ENCODE measurements at places on chromosomes 1 and 21.
A peak's percentile ranks its signal among the peaks of the same experiment; 100 is the strongest.

DNA sequence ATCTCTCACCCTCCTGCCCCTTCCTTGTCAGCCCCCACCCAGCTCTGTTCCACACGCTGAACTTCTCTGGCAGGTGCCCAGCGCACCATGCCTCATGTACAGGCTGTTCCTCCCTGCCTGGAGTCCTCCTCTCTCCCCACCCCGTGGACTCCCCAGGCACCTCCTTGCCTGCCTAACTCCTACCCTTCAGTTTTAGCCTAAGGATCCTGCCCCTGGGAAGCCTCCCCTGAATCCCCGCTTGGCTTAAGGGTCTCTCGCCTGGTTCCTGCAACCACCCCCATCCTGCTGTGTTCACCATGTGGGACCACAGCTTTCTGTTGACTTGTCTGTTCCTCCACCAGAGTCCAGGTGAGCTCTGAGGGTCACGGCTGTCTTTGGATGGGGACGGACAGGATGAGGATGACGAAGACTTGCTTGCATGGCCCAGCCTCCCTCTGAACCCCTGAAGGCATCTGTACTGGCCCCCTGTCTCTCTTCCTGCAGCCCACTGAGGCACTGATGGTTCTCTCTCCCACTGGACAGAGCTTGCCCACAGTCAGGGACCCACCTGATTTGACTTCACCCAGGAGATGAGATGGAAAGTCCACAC, 153.2 kb upstream of the C1orf174 start:
- DNase-seq: no peak

- DNase-seq: no peak
These were observed 106.0 kb upstream of the FAM78B start for GRCh38 chr1:166272851-166273250.

DNA sequence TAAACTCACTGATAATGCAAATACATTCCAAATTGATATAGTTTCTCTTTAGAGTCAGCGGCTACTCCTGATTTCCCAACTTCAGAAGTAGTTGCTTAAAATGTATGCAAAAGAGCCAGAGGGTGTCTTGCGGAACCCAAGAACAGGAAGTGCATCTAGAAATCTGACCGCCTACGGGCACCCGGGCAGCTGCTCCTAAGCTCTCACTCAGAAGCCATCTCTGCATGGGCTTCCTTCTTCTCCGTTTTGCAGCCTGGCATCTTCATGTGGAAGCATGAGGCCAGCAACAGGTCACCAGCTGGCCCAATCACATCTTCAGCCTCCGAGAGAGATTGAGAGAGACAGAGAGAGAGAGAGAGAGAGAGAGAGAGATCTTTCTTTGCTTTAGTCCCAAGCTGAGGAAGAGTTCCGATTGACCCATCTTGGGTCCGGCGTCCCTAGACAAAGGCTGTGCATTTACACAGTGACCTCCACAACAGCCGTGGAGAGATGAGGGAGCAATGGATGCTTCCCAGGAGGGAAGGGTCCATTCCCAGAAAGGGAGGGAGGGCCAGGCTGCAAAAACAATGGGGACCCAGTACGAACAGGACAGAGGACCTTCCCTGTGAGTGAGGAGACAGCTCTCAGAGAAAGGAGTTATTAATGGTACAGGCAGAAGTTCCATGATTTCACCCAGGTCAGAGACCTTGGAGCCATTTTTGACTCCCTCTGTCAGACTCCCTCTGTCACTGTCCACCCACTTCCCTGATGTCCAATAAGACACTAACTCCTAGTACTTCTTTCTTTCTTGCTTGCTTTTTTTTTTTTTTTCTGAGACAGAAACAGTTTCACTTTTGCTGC, 28.2 kb upstream of the SLC30A1 start:
- no peak for DNase-seq

DNA sequence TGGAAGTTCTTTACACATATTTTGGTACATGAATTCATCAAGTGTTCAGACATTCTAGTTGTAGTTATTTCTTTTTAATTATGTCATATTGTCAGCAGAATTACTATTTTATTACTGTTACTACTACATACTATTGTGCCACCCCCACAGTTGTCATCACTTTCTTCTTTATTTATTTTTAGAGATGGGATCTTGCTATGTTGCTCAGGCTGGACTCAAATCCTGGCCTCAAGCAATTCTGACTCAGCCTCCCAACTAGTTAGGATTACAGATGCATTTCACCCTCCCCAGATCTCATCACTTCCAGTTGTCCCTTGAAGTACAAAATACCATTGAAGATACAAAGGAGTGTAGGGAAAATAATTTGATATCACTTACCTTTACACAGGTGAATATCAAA, 258.0 kb downstream of the KCTD3 start:
- DNase-seq: no peak

- DNase-seq: no peak
These were observed 7.0 kb upstream of the PLEKHA6 start for GRCh38 chr1:204366759-204367158.

DNA sequence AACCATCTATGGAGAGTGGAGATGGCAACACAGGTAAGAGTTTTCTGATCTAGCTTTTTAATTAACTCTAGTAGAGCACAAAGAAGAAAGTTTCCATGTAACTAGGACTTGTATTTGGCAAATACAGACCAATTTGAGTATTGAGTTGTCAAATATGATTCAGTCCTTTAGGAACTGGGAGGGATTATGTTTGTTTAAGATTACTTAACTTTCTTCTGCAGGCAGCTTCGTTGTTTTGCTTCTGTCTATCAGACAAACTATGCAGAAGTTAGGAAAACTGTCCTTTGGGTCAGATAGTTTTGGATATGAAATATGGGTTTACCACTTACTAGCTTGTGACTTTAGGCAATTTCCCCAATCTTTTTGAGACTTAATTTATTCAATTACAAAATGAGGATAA, 111.8 kb downstream of the POU2F1 start:
- DNase-seq: no peak

DNA sequence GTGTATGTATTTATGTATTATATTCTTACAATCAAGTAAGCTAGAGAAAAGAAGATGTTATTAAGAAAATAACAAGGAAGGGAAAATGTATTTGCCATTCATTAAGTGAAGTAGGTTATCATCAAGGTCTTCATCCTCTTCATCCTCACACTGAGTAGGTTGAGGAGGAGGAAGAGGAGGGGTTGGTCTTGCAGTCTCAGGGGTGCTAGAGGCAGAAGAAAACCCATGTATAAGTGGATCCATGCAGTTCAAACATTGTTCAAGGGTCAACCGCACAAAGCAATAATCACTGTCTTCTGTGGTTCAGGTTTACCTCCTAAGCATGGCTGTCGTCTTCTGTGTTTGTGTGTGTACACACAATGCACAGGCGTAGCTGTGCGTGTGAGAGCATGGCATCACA, 16.9 kb downstream of the URB2 start:
- no peak for DNase-seq

DNA sequence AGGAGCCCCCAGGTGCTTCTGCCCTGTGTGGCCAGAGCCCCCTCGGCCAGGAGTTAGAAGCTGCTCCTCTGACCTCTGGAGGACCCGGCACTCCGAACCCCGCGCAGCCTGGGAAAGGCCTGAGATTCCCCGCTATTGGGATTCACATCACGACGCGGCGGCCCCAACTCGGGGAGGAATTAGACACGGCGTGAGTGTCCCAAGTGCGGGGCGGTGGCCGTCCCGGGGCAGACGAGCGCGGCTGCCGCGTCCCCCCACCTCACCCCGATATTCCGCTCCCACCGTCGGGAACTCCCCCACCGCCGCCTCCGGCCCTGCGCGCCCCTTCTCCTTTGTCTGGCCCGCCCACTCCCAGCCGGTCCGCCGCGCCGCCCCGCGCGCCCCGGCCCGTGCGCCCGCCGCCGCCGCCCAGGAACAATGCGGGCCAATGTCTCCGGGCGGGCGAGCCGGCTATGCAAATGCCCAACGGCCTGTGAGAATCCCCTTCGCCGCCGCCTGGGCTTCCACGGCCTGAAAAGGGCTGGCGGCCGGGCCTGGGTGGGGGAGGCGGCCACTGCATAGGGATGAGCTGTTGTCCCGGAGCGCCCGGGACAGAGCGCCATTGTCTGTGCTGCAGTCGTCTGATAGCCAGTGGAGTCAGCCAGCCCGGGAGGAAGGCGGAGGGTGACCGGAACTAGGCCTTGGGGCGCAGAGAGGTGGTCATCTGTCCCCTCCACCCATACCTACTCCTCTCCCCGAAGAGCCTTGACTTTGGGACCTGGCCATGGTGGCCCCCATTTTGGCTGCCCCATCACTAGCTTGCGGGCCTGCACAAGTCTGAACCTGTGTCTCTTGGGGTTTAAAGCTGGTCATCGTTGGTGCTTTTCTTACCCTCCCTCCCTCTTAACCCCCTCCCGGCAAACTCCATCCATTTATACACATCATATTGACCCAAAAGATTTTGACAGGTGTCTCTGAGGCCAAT, 19.4 kb downstream of the RHBG start:
- DNase-seq: no peak

GRCh38 chr1:4674117-4674516, 19.7 kb downstream of the AJAP1 start:
- no peak for DNase-seq

GRCh38 chr21:37767984-37768383, 148.3 kb downstream of the KCNJ6 start:
- no peak for DNase-seq

DNA sequence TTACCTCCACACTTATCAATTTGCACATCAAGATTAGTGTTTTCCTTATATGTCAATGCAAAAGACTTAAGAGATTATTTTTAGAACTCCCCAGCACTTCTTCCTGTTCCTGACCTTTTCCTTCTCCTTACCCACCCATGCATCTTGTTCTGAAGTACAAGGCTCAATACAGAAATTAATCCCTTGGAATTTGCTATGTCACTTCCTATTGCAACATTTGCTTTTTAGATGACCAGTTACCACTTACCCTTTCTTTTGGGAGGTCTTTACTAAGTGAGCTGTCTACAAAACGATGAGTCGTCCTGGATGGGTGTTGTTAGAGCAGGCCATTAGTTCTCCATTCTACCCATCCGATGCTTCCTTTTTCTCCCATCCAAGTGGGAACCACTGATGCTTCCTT, 221.2 kb downstream of the FMN2 start:
- peak; percentile 36 for DNase-seq

DNA sequence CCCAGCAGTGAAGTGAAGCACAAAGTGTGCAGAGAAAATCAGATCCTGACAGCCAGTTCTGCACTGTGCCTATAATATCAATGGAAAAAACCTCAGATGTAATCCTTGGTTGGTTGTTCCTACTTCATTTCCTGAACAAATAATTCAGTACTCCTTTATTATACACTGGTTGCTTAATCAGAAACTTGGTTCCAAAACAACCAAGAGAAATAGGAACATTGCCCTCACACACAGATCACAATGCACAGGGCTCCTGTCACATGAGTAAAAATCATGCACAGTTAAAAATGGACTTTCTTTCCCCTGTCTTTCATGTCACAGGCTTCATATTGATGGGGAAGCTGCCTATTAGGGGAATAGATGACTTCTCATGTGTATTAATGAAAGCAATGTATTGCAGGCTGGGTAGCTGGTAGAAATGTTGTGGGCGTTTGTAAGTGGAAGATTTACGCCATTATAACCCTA, 9.7 kb downstream of the DNASE2B start:
- DNase-seq: no peak

DNA sequence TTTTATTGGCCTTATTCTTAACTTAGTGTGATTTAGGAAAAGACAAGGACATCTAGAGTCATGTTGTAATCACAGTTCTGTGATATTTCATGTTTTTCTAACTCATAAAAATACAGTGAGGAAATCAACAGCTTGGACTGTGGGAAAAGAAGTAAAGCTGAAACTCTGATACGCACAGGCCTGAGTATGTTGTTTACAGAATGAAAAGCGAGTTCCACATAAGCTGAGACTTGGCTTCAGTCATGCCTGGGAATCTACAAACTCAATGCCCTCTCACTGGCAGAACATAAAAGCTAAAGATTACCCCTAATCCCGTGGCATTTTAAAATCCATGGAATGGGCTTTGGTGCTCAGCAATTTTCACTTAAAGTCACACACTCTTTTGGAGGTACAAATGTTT, 23.6 kb upstream of the ATP5PO start:
- no peak for DNase-seq

GRCh38 chr1:10901091-10901890, 104.8 kb upstream of the CASZ1 start:
- no peak for DNase-seq

- no peak for DNase-seq
These were observed 1.8 kb downstream of the CTTNBP2NL start for GRCh38 chr1:112397841-112398240.

GRCh38 chr1:68375919-68376318, 73.8 kb downstream of the RPE65 start:
- no peak for DNase-seq

DNA sequence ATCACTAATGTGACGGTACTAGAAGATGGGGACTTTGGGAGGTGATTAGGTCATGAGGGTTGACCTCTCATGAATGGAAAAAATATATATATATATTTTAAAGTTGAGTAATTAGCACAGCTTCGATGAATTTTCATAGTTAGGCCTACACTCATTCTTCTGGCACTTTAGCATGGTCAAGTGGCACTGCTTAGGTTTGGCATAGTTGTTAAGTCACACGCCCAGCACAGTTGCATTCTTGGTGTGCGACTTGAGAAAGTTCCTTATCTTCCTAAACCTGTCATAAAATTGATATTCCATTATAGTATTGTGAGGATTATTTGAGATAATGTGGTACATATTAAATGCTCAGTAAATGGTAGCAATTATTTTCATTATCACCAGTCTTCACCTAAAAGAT, 47.7 kb downstream of the MAN1A2 start:
- DNase-seq: no peak

- DNase-seq: no peak
These were observed 90.5 kb downstream of the SELENOF start for GRCh38 chr1:86823386-86823785.

- DNase-seq: peak; percentile 53
These were observed 722 bp downstream of the TUT4 start for GRCh38 chr1:52552236-52552504.

- DNase-seq: no peak
These were observed 46.8 kb upstream of the C1orf198 start for GRCh38 chr1:230915078-230915477.

DNA sequence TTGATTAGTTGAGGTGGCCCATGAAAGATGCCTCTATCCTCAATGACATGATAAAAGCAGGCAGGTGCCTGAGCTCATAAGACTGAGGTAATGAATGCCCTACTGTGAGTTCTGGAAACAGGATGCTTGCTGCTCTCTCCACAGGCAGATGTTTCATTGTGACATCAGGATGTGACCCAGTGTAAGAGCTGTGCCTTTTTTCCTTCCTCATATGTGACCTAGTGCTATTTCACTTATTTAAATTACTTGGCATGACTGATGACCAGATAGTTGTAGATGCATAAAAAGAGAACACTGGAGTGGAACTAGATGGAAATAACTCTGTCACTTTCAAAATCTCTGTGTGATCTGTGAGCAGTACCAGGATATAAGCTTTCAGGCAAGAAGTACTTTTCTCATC, 31.9 kb downstream of the KIF14 start:
- no peak for DNase-seq

GRCh38 chr1:10528066-10529014, 53.6 kb downstream of the PEX14 start:
- peak; percentile 85 for DNase-seq

All from epithelial cell of proximal tubule (primary cell).